ENCODE measurements at places on chromosomes 4 and X.

GRCh38 chr4:52910115-52910514 is 48.0 kb downstream of the RASL11B start:
- DNase-seq: no peak

DNA sequence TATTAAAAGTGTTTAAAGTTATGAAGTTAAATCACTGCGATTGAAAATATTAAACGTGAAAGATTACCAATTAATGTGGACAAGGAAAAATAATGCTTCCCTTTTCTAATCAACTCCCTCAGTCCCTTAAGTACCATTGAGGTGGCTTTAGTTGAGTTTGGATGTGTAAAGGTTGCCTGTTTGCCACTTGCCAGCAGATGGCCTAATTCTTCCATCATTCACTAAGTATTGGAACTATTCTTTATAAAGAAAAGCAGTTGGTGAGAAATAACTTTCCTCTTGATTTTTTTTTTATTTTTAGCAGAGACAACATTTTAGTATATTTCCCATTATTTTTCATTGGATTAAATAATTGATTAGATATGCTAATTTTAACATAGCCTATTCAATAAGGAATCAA is 295.9 kb upstream of the TACR3 start:
- no peak for DNase-seq

DNA sequence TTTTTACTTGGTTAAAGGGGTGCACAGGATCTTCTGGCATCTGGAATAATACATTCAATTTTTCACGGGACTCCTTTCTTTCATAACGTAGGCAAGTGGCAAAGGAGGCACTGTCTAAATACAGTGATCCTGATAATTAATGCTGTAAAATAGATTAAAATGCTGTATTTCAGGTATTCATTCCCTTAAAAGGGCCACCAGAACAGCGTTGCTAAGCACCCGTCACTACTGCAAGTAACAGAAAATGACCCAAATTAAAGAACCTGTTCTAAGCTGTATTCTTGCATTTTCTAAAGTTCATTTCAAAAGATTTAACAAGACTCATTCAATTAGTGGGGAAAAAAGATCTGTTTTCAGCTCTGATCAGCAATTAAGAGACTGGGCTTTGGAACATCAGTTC is 208.2 kb downstream of the TENM3 start:
- no peak for DNase-seq

DNA sequence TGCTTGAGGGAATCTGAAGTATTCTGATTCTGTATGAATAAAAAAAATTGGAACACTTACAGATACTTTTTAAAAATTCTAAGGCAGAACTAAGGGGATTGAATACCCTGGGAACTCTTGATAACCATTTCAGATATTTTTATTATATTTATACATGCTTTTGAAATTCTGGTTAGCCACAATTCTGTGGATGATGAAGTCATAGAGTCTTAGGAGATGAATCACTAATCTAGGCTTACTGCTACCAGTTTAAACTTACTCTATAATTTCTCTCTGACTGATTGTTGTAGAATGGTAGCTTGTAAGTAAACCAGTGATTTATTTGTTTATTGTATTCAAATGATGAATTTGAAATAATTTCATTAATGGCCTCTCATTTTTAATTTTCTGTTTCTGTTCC is 11.4 kb upstream of the SLAIN2 start:
- no peak for DNase-seq

GRCh38 chr4:143726714-143727113 is 26.2 kb upstream of the FREM3 start:
- DNase-seq: no peak

DNA sequence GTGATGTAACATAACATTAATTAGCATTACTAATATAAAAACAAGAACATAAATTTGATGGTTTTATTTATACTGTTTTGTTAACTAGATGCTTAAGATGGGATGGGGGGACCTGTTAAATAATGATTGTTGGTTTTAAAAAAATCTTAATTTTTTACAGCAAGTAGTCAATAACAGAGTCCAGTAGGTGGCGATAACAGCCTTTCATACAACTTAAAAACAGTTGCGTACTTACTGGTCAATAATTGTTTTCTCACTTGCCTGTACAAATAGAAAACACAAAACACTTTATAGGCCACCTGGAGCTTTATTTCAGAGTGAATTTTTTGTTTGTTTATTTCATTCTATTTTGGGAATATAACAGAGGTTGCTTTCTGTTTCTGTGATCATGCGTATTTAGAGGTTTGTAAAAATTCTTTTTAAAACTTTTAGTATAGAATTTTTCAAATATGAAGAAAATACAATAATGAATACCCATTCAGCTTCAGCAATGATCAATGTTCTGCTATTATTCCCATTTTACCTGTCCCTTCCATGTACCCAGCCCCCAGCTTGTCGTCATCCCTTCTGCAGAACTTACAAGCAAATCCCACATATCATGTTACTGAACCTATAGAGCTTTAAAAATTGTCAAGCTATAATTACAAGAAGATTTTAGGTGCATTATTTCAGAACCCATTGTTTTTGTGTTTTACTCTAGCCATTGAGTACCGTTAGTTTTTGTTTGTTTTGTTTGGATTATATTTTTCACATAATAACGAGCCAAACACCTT is 97.1 kb downstream of the MRPL1 start:
- DNase-seq: no peak

DNA sequence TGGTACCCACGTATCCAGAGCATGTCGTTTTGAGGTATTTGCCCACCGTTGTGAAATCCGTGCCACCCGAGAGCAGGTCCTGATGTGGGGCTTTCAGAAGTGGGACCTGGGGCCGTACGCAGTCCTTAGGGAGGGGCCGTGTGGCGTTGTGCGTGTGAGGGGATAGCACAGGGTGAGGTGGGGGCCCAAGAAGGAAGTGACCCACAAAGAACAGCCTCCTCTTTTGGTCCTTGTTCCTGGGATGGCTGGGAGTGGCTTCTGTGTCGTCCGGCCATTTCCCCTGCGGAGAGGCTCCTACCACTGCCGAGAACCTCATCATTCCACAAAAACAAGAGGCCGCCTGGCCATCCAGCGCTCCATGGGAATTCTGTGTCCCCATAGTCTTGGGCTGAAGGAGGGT is 17.0 kb upstream of the MSANTD1 start:
- no peak for DNase-seq

DNA sequence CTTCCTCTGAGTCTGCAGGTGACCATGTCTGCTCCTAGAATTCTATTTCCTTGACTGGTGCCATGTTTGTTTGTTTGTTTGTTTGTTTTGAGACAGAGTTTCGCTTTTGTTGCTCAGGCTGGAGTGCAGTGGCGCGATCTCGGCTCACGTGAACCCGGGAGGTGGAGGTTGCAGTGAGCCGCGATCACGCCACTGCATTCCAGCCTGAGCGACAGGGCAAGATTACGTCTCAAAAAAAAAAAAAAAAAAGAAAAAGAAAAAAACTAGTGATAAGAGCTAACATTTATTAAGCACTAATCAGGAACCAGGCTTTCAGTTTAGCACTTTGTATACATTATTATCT is 7.2 kb downstream of the SAT1 start:
- no peak for DNase-seq

DNA sequence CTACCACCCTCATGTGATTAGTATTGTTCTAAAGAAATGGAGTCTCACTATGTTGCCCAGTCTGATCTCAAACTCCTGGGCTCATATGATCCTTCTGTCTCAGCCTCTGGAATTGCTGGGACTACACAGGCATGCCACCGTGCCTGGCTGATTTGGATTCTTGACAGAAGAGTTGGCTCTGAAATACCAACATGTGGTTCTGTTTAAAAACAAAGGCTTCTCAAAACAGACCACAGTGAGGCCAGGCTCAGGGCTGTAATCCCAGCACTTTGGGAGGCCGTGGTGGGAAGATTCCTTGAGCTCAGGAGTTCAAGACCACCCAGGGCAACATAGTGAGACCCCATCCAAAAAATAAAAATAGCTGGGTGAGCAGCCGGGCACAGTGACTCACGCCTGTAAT is 126.7 kb downstream of the DHRSX start:
- no peak for DNase-seq

GRCh38 chr4:184715526-184715925 is 18.4 kb downstream of the CENPU start:
- no peak for DNase-seq
